ENCODE measurements at places on chromosomes 3 and 15.

DNA sequence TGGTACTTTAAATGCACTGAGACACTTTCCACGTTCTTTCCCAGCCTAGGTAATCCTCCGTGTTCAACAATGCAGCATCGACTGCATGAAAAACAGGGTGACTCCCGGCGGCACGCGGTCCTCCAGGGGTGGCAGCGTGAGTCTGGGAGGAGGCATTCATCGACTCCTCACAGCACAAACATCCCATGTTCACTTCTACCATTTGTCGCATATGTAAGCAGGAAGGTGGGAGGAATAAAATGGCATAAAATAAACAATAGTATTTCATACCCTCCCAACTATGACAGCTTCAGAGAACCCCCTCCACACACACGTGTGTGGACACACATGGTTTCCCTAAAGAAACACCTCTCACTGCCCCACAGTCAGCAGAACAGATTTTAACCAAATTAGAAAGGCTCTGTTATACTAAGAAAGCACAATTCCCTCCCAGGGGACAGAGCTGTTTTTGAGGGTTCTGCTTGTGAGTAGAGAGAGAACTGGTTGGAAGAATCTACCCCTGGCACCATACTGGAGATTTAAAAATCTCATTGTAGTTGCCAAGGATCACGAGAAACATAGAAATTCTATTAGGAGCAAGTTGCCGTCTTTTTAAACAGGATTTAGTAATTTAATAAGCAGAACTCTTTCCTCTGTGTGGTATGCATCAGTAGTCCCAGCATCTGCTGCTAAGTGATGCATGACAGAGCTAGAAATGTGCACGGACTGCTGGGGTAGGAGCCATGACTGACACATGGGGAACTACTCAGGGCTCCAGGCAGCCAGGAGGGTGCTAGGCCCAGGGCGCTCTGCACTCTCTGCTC lies 6.0 kb downstream of the FAM43A start:
- DNase-seq: no peak

- no peak for DNase-seq
Observed at GRCh38 chr3:152155246-152156020, 113.3 kb upstream of the MBNL1 start.

- DNase-seq: no peak
Observed at GRCh38 chr3:125220727-125221429, 8.3 kb upstream of the SLC12A8 start.

DNA sequence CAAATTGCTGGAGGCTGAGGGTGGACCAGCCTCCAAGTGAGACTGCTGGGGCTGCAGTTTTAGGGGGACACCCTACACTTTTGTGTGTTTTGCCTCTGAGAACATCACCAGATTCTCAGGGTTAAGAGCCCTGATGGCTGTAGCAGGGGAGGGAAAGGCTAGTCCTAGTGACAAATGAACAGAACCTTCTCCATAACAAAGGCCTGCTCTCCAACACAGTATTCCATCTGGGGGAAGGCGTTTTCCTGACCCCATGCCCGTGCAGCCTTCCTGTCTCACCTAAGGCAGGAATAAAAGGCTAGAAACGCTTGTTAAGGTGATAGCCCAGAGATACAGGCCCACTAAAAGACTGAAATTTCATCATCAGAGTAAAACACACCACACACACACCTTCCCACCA lies 50.2 kb upstream of the NSMCE3 start:
- no peak for DNase-seq

GRCh38 chr3:134486577-134487041 lies 752 bp downstream of the CEP63 start:
- DNase-seq: peak; percentile 28

GRCh38 chr3:69095636-69096035 lies 10.9 kb downstream of the ARL6IP5 start:
- peak; percentile 41 for DNase-seq

Data from CD4-positive, alpha-beta T cell treated with Interleukin-4 for 1 hour (primary cell).